Stimulated activated CD4-positive, alpha-beta T cell treated with anti-CD3 and anti-CD28 coated beads, Interleukin-12 subunit alpha, Interleukin-12 subunit beta, amount 100 ng/mL, for 48 hours (primary cell): ENCODE measurements at places on chromosomes 11 and 22.

- DNase-seq, result no peak
These were observed 692.1 kb downstream of the OPCML start for GRCh38 chr11:132840191-132840590.

- no peak for DNase-seq
These were observed 8.3 kb upstream of the ARL14EP start for GRCh38 chr11:30314625-30315024.

GRCh38 chr22:40094485-40094884 is 83.2 kb upstream of the TNRC6B start:
- no peak for DNase-seq

- DNase-seq, result no peak
These were observed 24.6 kb upstream of the DGAT2 start for GRCh38 chr11:75743711-75744563.

GRCh38 chr22:23606204-23607131 is 25.7 kb downstream of the DRICH1 start:
- no peak for DNase-seq
